Natural killer cell (primary cell): ENCODE measurements at places on chromosomes 1 and 21. TPM values are rescaled to one million over a fixed set of nuclear protein-coding genes. Genes with fewer than 3 reads are reported as not detected.

The HORMAD1 gene
- total RNA-seq = 0.65 TPM

The TFF2 gene
- not detected for total RNA-seq

The CHRM3 gene
- not detected for total RNA-seq

DNA sequence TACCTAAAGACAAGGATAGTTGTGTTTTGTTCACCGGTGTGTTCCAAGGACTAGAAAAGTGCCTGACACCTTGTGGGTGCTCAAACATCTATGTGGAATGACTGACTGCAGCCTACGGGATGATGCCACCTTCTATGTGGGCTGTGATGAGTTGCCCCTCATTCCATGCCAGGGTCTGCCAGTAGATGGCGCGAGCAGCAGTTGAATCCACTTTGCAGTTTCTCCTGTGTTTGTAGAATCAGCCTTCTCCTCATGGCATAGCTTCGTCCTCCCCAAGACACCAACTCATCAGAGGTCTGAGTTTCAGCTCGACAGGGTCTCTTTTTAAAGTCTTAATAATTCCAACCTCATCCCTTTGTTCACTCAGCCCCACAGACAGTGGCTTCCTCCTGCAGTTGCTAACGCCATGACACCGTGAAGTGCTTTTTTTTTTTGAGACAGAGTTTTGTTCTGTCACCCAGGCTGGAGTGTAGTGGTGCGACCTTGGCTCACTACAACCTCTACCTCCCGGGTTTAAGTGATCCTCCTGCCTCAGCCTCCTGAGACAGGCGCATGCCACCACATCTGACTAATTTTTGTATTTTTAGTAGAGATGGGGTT is 133.7 kb downstream of the CAPN8 start:
- DNase-seq = peak; percentile 19

GRCh38 chr1:159918352-159919200 is 6.7 kb downstream of the TAGLN2 start:
- no peak for DNase-seq

DNA sequence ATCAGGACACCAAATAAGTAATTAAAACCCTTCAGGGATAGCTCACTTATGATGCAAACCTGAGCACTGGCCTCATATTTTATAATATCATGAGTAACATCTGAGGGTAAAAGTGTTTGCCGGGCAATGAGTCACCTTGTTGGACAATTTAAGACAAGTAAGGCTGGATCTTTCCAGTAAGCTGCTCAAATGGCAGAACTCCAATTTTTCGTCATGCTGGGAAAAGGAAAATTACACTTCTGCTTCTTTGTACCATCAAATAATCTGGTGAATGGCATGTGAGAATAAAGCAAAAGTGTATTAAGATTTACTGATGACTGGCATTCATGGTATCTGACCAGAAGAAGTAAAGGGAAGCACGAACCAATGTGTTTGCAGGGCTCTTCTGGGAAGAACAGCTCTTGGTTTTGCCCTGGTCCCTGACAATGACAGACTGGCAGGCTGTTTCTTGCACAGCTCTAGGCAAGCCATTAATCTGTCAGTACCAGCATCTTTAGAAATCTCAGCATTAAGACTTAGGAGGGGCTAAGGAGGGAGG is 392.2 kb downstream of the VAV3 start:
- no peak for DNase-seq

DNA sequence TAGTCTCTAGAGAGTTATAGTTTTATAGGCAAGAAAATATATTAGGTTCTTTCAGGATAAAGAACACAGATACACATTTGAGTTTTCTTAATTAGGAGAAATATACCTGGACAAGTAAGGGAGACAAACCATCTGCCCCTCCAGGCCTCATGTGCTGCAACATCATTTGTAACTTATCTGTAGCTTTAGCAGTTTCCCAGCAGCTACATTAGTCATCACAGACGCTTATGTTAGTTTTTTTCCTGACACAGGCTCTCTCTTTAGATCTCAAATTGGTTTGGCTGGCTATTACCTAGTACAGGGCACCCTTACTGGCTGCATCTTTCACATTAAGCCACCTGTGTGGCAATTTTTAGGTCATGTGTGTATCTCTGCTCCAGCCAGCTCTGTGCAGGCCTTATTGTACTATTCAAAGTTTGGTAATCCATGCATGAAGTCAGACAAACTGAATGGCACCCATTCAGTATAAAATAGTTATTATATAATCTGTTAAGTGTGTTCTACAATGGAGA is 25.9 kb downstream of the GNPAT start:
- no peak for DNase-seq

GRCh38 chr1:157966031-157966537 is 27.4 kb upstream of the KIRREL1 start:
- DNase-seq = no peak

- DNase-seq = no peak
Observed at GRCh38 chr1:209697126-209697525, 7.5 kb upstream of the HSD11B1 start.

The LCE2B gene
- total RNA-seq = not detected

The KCNK2 gene
- total RNA-seq = not detected

The S100A7 gene
- total RNA-seq = not detected

- peak; percentile 64 for DNase-seq
Observed at GRCh38 chr1:1206376-1206965, at the start of gene TNFRSF18. TNFRSF18 (minus strand) TSS chr1:1206592; CDS start chr1:1206571, 21 bp downstream.

The S100A9 gene
- total RNA-seq = 334 TPM

The MLLT11 gene
- total RNA-seq = 11.2 TPM

GRCh38 chr1:13869172-13869797 is 169.3 kb downstream of the PRDM2 start:
- no peak for DNase-seq

The SELL gene
- total RNA-seq = 165 TPM

DNA sequence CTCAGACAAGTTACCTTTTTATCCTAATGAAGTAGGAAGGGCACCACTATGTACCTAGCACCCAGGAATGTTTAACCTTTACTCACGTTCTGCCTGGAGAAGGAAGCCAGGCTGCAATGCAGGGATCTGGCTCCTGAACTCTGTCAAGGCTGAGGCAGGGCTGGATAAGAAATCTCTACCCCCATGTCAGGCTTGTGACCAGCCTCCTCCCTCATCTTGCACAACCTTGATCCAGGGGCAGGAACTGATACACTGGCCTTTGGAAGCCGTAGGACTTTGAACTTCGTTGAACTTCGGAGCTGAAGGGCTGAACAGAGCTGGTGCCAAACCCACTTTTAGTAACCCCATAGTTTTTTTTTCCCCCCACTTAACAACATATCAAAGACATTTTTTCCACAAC is 8.0 kb upstream of the AKR1A1 start:
- no peak for DNase-seq

The IQCC gene
- 3.3 TPM for total RNA-seq

DNA sequence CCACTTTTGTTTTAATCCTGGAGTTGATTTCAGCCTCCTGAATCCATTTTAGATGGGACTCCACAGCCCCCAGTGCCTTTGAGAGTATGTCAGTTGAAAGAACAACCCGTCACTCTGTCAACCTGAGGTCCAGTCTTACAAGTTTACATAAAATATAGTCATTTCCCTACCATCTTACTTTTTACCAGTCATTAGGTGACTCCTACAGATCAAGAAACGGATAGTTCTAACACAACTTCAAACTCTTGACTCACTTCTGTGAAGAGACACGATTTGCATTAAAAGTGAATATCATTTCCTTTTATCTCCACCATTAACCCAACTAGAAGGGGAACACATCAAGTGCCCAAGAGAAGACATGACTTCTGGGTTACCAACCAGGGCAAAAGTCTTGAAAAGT is 147.1 kb downstream of the NTPCR start:
- DNase-seq = no peak

The PLA2G2C gene
- not detected for total RNA-seq
